ENCODE measurements at places on chromosomes 2 and 18.

GRCh38 chr2:201235860-201236811 lies 24.2 kb upstream of the CASP8 start:
- peak; percentile 78 for DNase-seq

- no peak for DNase-seq
These were observed 35.7 kb downstream of the STEAP3 start for GRCh38 chr2:119259296-119259860.

GRCh38 chr2:173099804-173100203 lies 24.2 kb downstream of the MAP3K20 start:
- no peak for DNase-seq

DNA sequence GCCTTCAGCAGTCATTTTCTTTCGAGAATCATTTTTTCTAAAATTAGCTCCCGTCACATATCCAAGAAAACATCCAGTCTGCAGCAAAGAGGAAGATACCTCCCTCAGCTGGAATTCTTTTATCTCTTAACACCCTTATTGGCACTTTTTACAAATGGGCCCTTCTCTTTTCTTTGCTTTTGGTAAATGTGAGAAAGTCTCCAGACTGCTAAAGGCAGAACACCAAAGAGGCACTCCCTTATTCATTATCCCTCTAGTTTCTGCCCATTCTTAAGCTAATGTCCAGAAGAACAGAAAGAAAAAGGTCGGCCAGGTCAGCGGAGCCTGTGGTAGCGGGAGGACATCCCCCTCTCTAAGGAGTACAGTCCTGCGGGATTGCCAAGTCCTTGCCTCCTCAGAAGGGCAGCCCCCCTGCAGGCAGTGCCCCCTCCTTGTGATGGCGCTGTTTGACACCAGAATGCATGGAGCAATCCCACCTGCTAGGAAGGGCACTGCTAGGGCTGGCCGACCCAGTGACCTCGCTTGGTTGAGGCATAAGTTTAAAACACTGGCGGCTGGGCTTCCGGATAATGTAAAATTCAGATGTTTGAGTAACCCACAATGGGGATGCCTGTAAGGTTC lies 34.0 kb downstream of the ST6GAL2 start:
- DNase-seq, result no peak

DNA sequence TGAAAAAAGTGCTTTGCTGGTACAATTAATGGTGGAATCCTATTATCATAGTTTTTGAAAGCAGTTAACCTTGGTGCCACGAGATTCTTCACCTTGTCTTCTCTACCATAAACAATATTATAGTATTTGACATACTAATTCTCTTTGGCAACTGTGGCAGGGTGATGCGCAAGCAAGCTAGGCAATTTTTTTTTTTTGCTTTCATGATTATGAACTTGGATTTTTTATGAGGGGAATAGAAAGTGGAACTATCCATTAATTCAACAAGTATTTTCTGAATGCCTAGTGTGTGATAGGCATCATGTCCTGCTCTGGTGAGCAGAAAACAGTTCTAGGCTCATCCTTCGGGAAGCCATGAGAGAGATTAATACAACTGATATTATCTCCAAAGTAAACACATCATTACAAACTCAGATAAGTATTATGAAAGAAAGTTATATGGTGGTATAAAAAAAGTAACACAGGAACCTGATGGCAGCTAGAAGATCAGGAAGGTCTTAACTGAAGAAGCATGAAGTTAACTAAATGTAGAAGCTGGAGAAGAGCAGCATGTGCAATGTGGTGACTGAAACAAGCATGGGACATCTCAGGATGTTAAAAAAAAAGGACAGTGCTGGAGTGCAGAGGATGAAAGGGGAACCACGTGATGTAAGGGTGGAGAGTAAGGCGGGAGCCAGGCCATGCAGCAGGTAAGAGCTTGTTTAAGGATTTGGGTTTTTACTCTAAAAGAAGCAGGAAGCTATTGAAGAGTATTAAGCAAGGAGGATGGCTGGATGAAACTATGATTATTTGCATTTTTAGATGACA lies 113.7 kb downstream of the ZEB2 start:
- no peak for DNase-seq

DNA sequence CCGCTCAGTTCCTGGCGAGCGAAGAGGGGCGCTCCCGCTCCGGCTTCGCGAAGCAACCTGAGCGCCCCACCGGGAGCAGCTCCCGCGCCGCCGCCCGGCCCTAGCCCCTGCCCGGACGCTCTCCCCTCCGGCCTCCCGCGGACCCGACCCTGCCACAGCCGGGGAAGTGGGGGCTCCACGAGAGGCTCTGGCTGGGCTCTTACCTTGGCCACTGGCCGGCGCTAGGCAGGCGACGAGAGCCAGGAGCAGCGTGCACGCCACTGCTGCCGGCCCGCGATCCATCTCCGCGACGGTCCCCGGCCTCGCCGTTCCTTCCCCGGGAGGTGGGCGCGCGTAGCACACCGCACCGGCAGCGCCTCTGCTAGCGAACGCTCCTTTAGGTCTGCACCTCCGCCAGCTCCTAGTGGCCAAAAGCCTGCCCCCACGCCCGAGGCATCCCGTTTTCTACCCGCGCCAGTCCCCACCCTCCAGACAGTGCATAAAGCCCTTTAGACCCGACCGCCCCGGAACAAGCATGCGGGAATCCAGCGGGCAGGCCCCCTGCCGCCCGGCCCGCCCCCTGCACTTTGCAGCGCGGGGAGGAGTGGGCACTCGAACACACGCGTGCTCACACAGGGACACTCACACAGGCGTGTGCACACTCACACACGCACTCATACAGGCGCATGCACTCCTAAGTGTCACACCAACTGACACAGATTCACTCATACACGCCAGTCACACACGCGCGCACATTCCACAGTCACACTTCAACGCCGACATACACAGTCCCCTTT lies at the start of gene LRP2:
Gene LRP2 (minus strand): TSS at position 417 of the 776 bp plus-strand sequence. CDS start 135 bp downstream, at position 282.
- no peak for DNase-seq

DNA sequence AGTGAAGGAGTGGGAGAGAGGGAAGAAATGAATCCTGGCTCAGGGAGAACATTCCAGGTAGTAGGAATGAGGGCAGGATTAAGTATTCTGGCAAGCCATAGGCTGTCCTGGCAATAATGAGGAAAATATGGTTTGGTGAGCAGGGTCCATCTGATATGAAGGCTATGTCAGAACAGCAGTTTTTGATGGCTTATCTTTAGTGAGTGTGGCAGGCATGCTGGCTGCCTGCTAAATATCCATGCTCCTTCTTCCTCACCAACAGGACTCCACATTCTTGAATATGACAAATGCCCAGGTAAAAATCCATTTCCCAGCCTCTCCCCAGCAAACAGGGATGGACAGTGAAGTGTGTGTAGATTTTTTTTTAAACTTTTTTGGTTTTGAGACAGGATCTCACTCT lies 13.2 kb upstream of the CTIF start:
- no peak for DNase-seq

- no peak for DNase-seq
These were observed 660.0 kb upstream of the TMEFF2 start for GRCh38 chr2:192854706-192855105.

GRCh38 chr2:154097833-154098398 lies 226.2 kb downstream of the GALNT13 start:
- DNase-seq, result no peak

- peak; percentile 19 for DNase-seq
These were observed 2.6 kb downstream of the ST3GAL5 start for GRCh38 chr2:85886141-85886540.

- DNase-seq, result peak; percentile 81
These were observed 7.7 kb upstream of the YWHAQ start for GRCh38 chr2:9638532-9638931.

DNA sequence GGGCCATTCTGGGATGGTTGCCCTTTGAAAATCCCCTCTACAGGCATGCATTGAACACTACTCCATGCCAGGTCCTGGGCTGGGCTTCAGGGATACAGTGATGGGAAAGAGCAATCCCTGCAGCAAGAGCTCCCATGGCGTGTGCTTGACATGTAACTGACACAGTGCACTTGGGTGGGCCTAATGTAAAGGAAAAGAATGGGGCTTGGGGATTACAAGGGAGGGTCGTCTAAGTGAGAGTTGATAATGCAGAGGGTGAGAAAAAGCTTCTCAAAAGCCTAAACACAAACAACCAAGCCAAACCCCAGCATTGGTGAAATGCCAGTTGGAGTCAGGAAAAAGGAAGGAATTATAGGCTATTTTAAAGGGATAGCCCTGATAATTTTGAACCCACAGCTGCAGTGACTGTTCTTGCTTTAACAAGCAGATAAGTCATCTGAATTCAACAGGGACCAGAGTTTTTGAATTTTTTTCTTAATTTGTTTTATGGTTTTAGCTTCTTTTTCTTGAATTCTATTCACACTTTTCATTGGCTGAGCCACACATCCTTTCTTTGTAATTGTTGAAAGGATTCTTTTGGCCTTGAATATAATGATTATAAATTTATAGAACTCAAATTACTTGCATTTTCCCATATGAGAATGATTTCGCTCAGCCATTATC lies 308.7 kb downstream of the LPIN1 start:
- DNase-seq, result no peak

DNA sequence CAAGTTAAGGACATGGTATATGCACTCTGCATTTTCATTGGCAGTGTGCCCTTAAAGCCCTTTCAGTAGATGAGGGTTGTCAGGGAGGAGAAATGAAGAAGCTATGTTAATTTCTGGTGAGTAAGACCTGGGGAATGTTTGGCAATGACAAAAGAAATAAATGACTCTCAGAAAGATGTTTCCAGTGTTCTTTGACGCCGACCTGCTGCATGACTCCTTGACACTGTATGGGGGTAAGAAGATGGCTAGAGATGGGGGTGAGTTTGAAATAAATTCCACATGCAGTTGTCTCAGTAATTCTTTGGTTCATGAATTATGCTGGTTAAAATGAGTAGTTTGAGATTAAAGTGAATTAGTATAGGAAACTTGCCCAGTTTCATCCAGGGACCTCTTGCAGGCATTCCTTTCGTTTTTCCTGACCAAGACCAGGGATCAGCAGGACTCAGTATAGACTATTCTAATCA lies 5.9 kb downstream of the CCDC121 start:
- DNase-seq, result peak; percentile 98

GRCh38 chr2:236781933-236782816 lies 212.6 kb downstream of the ACKR3 start:
- DNase-seq, result no peak

GRCh38 chr2:7430869-7431641 lies 513.8 kb downstream of the RNF144A start:
- no peak for DNase-seq

- DNase-seq, result peak; percentile 42
These were observed 4.7 kb downstream of the CAPG start for GRCh38 chr2:85405201-85406059.

- peak; percentile 79 for DNase-seq
These were observed 44.8 kb downstream of the SETBP1 start for GRCh38 chr18:44725300-44726058.

- DNase-seq, result no peak
These were observed 36.9 kb downstream of the SNED1 start for GRCh38 chr2:241035142-241035817.

GRCh38 chr2:237327175-237327950 lies 86.6 kb downstream of the COL6A3 start:
- no peak for DNase-seq

- DNase-seq, result peak; percentile 20
These were observed 32.1 kb downstream of the RHOB start for GRCh38 chr2:20478961-20479360.

DNA sequence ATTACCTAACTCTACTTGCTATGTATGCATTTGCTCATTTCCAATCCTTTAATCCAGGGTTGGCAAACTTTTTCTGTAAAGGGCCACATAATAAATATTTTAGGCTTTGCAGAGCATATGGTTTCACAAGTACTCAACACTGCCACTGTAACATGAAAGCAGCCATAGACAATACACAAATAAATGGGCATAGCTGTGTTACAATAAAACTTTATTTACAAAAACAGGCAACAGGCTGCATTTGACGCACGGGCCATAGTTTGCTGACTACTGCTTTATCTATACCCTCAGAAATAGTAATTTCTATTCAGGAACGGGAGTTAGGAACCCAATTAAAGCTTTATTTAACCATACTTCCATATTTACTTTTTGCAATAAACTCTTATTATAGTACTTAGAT lies 138.7 kb downstream of the DHRS9 start:
- DNase-seq, result no peak

GRCh38 chr2:129877289-129877741 lies 102.2 kb upstream of the RAB6C start:
- DNase-seq, result peak; percentile 90

DNA sequence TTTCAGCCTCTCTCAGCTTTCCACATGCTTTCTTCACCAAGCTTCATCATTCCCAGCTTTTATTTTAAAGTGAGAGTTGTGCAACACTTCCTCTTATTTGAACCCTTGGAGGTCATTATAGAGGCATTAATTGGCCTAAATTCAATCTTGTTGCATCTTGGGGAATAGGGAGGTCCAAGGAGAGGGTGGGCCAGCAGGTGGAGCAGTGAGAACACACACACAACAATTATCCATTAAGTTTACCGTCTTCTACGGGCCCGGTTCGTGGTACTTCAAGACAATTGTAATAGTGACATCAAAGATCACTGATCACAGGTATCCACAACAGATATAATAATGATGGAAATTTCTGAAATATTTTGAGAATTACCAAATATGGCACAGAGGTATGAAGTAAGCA lies 457.2 kb upstream of the SMIM21 start:
- no peak for DNase-seq

- DNase-seq, result no peak
These were observed 4.5 kb upstream of the MYO5B start for GRCh38 chr18:50199346-50199855.
